ENCODE measurements at places on chromosomes 5 and 9.

- no peak for DNase-seq
Observed at GRCh38 chr9:18023332-18023731, 444.5 kb downstream of the SH3GL2 start.

GRCh38 chr5:17944046-17944445, 309.8 kb downstream of the TAF11L14 start:
- no peak for DNase-seq

DNA sequence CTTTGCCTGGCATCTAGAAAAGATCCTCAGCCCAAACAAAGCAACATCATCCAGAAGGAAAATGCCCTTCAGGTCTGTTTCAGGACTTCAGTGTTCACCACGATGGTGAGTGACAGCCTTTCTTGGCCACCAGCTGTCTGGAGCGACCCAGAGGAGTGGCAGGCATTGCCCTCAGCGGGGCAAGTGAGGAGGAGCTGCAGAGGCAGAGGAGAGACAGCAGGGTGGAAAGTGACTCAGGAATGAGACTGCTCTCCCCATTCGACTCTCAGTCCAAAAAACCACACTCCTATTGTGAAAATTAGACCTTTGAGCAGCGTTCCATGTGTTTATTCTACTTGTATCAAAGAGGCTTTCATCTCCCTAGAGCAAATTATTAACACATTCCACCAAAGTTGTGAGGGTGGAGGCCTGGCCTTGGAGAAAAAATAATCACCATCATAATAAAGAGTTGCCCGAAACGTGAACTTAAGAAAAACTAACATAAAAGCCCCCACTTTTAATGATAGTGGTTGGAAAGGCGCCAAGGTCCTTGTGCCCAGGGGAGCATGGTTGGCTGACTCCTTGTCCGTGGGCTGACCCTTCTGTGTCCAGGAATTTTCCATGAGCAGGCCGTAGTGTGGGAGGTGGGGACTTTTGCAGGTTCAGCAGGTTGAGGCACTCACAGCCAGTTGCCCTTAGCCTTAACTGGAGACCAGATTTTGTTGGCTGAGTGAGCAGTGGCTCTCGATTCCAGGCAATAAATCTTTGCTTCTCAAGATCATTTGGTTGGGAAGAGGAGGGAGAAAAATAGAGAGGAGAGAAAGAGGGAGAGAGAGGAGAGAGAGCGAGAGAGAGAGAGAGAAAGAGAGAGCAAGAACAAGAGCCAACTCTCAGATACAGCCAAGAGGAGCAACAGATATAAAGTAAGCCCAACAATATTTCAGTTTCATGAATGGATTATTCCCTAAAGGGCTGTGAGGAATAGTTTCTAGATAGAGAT, 125.9 kb upstream of the ANKRD55 start:
- no peak for DNase-seq

DNA sequence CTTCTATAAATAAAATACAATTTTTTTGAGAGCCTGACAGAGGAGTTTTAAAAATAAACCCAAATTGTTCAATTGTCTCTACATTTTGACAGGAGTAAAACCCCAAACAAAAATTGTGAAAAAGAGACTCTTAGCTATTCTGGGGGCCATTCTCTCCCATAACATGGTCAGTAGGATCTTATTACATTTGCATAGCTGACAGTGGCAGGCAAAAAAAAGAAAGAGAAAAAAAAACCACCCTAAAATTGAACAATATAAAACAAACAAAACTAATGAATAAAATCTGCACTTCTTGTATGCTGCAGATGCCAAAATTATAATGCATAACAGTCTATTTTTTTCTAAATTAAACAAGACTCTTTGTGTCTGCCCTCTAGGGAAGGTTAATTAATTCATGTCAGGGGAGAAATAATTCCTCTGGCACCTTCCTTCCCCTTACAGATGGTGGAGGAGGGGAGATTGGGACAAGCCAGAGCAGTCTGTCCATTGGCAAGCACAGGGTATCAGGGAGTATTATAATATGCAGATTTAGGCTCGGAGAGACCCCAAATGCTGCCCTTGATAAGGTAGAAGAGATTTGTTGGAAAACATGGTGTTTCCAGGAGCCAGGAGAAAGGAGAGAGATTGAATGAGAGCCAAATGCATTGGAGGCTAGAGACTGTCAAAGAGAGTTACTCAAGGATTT, 79.7 kb upstream of the CDH6 start:
- DNase-seq = no peak

DNA sequence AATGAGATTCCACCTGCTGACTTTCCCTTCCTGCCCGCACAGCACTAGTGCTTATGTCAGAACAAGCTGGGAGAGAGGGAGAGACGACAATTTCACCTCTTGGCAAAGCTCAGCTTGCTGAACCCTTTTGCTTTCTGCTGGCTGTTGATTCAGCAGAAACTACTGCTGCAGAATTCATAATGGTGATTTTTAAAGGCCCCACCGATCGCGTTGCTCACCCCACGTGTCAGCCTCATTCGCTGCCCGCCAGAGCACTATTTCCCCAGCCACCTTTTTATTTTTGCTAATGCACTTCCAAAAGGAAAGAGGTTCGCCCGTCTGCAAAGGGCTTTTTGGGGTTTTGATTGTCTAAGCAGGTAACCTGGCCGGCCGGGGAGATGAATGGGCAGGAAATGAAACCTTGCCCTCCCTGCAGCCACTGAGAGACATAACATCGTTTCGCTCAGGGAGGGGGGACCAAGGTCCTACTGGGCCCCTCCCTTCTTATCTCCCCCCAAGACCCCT, 1.3 kb downstream of the PPP2R2B start:
- DNase-seq = no peak

DNA sequence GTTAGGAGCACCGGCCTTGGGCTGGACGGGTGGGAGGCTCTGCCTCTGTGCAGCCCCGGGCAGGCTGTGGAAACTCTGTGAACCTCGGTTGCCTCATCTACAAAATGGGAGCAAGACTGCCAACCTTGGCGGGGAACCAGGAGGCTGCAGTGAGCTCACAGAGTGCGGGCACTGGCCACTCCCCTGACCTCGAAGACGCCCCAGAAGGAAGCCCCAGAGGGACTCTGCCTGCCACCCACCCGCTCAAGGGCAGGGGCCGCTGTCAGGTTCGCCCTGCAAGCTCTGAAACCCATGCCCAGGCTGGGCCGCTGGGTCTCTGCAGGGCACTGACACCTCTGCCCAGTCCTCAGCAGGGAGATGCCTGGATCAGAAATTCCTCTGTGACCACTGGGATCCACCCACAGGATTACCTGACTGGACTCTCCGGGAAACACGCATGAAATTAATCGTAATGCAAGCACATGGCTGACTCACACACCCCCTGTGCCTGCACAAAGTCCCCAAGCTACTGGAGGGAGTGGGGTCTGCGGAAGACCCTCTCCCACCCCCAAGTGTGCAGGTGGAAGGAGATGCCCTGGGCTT, 7.4 kb downstream of the CCDC187 start:
- DNase-seq = no peak

DNA sequence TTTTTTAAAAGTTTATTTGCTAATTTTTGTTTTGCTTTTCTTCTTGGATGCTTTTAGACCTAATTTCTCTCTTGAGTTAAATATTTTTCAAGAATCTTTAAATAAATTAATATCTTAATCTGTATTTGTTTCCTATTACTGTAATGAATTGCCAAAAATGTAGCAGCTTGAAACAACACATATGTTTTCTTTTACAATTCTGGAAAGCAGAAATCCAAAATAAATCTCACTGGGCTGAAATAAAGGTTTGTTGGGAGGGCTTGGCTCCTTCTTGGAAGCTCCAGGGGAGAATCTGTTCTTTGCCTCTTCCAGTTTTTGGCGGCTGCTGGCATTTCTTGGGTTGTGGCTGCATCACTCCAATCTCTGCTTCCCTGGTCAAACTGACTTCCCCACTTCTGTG, 658.1 kb upstream of the ARRDC3 start:
- DNase-seq = no peak

DNA sequence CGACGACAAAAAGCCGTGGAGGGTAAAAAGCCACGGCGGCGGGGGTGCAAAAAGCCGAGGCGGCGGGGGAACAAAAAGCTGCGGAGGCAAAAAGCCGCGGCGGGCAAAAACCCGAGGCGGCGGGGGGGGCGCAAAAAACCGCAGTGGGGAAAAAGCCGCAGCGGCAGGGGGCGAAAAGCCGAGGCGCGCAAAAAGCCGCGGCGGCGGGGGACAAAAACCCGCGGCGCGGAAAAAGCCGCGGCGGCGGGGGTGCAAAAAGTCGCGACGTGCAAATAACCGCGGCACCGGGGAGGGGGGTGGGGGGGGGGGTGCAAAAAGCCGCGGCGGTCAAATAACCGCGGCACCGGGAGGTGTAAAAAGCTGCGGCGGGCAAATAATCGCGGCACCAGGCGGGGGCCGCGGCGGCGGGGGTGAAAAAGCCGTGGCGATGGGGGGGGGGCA, 511.5 kb downstream of the FOXD4L5 start:
- no peak for DNase-seq

- no peak for DNase-seq
Observed at GRCh38 chr5:117594166-117594565, 1019.5 kb upstream of the SEMA6A start.

DNA sequence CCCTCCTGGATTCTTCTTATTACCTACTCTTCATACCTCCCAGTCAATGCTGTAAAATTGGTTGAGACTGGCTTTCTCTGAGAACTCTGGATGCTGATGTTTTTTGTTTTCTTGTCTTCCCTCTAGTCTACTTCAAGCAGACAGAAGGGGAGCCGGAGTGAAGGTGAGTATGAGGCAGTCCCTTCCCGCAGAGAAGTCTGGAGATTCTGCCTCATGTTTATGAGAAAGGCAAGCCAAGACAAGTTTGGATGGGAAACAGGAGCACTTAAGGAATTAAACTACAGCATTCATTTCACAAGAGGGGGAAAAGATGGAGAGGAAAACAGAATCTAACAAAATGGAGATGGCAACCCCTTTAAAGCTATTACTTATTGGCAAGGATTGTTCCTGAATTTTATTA, 246.1 kb downstream of the TRIM32 start:
- DNase-seq = no peak

GRCh38 chr5:40171971-40172370, 507.7 kb upstream of the PTGER4 start:
- no peak for DNase-seq

DNA sequence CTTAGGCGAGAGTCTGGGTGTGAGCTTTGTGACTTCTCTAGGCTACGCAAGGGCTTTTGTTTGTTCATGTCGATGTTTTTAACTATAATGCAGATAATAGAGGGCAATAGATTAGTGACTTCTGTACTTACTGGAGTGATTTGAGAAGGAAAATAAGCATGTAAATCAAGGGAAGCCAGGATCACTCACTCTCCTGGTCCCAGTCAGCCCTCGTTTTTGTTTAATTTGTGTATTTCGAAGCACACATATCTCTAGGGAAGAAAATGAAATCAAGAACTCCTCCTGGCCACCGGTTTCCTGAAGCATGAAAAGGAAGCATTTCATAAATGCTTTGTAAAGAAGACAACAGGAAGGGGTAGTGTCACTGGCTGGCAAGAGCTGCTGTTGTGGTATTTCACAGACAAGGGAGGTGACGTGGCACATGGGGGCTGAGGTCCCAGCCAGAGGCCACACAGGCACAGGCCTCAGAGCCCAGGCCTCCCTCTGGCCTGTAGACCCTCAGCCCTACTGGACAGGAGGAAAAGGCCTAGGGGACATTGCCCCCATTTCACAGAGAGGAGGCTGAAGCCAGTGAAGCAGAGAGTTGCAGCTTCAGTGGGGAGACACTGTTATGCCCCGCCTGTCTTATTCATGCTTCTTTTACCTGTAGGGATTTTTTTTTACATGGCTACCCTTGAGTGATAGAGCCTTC, 34.1 kb downstream of the IRF1 start:
- DNase-seq = no peak

GRCh38 chr9:13485068-13485596, 205.6 kb upstream of the MPDZ start:
- no peak for DNase-seq

DNA sequence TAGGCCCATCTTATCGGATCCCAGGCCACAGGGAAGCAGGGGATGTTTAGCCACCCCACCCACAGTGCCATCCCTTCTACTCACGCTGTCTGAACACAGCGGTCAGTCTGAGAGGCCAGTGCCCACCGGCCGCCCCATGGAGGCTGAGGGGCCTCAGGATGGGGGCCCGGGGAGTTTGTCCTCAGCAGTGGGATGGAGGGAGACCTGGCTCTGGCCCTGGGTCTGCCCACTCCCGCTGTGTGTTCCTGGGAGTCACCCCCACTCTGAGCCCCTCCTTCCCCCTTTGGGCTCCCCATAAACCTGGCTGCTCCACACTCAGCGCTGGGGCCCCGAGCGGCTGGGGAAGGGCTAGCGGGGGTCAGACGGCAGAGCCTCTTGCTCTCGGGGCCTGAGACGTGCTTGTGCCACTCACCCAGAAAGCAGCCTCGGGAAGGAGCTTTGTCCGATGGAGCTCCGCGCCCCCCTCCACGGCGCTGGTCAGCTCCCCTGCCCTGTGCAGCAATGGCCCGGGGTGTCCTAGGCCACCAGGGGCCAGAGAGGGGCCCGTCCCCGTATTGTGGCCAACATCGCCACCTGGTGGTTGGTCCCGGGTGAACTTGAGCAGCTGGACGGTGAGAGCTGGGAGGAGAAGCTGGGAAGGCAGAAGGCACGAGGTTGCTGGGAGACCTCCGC, 10.9 kb upstream of the LAMC3 start:
- peak; percentile 24 for DNase-seq

- no peak for DNase-seq
Observed at GRCh38 chr5:176628406-176629228, 1.7 kb downstream of the SNCB start.

DNA sequence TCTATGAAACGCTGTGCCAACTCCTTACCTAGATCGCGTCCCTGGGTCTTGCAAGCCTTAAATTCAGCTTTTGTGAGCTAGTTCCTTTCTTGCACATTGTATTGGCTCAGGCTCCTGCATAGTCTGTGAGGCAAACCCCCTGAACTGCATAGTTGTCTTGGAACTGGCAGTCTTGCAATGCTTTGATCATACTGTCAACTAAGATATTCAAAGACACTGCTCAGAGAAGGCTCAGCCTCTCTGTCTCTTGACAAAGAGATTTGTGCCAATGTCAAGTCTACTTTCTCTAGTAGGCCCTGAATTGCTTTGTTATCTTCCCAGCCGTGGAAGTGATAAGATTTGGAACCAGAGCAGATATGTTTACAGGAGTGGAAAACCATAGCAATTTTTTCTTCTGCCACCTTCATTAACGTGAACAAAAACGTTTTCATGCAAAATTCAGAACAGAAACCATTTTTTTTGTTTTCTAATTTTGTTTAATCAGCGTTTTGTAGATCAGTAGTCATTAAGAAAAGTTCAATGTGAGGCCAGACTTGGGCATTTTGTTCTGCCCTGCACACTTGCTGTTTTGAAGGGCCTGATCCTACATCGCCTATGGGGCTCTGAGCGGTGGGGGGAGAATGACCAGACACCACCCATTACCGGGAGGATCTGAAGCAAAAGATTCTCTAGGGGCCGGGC, 27.6 kb upstream of the ENTREP1 start:
- DNase-seq = no peak

DNA sequence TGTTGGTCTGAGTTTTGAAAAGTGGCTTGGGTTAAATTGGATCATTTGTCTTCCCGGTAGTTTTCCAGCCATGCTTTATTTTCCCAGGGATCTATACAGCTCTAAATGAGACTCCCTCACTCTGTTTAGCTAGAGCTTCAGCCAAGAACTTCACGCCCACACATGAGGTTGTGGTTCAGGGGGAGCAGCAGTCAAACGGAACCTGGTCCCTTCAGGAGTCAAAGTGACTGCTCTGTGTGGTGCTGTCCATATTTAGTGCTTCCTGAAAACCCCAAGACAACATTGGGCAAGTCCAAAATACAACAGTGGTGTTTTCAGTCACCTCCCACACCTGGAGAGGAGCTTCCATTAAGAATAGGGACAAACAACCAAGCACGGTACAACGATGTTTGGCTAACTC, 90.5 kb downstream of the ANKH start:
- DNase-seq = no peak

Data from T1000 (cell line).